ENCODE measurements at places on chromosomes 12 and 14.

- DNase-seq, result no peak
Observed at GRCh38 chr12:89238593-89238992, 113.7 kb downstream of the DUSP6 start.

DNA sequence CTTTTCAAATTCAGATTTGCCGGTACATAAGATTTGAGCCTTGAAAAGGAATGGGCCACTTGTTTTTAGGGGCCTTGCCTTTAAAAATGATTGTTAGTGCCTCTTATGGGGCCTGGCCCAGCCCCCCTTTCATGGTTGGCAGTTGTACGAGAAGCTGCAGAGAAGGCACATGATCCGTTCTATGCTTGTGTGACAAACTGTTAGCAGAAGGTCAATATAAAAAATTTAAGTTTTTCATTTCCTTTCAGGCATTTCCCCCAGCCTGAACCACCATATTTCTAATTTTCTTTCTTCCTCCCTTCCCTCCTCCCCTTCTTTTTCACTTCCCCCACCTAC lies 119.1 kb downstream of the PLXNC1 start:
- no peak for DNase-seq

DNA sequence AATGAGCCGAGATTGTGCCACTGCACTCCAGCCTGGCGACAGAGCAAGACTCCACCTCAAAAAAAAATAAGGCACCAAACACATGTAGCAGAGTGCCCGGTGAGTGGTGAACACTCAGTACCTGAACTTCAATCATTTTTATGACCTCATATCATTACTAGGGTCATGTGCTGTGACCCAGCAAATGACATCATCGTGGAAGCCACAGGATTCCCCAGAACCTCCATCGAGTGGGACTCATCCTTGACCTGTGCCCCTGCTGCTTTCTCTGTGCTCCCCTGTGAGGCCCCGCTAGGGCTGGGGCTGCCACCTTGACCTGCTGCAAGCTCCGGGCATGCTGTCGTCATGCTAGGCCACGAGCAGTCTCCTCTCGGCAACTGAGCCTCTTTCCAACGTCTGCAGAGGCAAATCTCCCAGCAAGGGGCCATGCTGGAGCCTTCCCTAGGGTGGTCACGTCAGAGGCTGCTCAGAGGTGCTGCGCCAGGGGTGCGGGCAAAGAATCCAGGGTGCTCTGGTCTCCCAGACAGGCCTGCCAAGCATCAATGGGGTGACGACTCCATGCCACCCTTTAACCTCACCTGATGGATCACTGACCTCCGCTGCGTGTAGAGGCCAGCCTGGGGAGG lies 18.5 kb downstream of the GLTP start:
- DNase-seq, result no peak

DNA sequence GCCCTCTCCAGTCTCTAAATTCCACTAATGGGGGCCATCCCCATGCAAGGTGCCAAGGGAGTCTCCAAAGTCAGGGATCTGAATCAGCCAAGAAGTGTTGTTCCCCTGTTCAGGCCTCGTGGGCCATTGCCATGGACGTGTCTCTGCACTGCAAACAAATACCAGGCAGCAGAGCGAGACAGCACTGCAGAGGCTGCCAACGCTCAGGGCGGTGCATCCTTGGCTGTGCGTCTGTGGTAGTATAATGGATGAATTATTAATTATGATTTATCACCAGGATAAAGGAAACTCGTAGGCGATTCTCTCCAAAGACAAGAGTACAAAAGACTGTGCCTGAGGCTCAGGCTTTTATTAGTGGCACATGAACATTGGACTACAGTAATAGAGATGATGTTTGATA lies 122.3 kb upstream of the NTF3 start:
- no peak for DNase-seq

DNA sequence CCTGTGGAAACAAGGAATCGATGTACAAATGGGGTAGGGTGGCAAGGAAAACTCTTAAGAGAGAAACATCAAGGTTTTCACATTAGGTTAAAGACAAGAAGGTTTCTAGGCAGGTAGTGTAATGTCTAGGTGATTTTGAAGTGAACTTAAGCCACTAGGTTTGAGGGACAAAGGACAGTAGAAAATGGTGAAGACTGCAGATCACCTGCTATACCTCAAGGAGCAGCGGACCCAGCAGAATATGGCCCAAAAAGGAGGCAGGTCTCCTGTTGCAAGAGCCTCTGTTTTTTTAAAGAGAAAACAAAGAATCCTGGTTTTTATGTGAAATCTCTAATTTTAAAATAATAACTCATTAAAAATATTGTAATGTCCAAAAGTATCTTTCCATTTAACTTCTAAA lies 178.1 kb downstream of the ACSS3 start:
- no peak for DNase-seq

DNA sequence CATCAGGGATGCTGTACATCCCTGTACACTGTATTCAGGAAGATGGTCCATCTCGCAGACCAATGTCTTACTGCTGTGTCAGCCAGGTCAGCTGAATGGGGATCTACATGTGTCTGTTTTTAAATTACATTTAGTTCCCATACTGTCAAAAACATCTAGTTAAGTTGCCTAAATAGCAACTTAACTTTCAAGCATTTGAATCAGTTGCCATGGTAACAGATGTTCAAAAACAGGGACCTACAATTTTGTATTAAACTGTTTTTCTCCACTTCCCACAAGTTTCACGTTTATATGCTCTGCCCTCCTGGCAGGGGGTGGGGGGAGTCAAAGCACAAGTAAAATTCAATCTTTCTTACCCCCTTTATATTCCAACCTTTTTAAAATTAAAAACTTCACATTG lies 38.3 kb downstream of the C12orf42 start:
- no peak for DNase-seq

GRCh38 chr12:67377541-67377940 lies 108.4 kb downstream of the CAND1 start:
- no peak for DNase-seq

GRCh38 chr14:67559639-67560038 lies 26.5 kb downstream of the PLEKHH1 start:
- no peak for DNase-seq

- DNase-seq, result no peak
Observed at GRCh38 chr12:122870163-122870842, 25.6 kb downstream of the VPS37B start.

- DNase-seq, result no peak
Observed at GRCh38 chr12:72622556-72622955, 350.4 kb downstream of the TRHDE start.

DNA sequence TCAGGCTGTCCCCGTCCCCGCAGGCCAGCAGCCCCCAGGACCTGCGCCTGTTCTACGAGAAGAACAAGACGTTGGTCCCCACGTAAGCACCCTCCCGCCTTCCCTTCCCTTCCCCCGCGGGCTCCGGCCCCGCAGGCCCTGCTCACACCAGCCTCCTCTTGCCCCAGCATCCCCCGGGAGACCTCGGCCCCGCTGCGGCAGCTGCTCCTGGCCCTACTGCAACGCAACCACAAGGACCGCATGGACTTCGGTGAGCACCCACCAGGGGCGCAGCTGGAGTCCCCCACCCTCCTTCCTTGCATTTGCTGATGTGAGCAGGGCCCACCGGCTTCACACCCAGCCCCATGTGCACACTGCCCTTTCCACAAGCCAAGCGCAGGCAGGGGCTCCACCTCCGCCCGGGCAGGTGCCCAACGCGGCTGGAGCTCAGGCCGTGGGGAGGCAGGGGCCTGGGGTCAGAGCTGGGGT lies 15.4 kb downstream of the ULK1 start:
- DNase-seq, result no peak

GRCh38 chr12:46546634-46547273 lies 174.2 kb upstream of the SLC38A2 start:
- DNase-seq, result no peak

- DNase-seq, result no peak
Observed at GRCh38 chr12:54304187-54304810, 3.5 kb upstream of the NFE2 start.

DNA sequence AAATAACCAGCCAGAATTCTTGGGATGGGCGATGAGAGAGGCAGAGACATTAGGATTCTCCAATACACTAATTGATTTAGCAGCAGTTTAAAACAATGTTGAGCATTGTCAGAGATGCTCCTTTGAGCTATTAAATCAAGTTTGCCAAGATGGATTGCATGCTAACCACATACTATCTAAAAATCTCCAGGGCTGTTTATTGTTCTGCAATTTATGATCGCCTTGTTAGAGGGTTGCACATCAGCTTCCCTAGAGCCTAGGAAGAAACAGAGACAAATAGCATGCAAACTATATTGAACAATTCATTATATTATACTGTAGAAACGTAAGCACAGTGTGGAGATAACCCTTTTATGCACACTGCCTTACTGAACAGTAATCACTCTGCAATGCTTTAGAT lies 599.9 kb downstream of the SOX5 start:
- no peak for DNase-seq

DNA sequence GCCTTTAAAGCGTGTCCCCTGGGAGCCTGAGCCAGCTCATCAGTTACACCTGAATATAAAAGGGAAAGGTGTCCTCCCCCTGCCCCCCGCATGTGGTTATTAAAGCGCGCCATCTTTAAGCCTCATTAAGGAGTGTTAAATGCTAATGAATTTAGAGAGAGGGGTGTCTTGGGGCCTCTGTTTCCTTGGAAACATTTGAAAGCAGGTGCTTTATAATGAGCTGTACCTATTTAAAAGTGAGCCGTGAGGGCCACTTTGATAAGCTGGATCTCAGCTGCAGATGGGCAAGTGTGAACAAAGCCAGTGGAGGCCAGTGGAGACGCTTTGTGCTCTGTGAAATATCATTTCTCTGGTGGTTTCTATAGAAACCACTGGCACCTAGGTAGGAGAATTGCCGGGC lies 84.0 kb downstream of the BEGAIN start:
- DNase-seq, result no peak

GRCh38 chr12:83826112-83826511 lies 1086.5 kb downstream of the SLC6A15 start:
- no peak for DNase-seq

GRCh38 chr14:49870908-49871307 lies 18.3 kb upstream of the NEMF start:
- DNase-seq, result no peak

- no peak for DNase-seq
Observed at GRCh38 chr14:31543969-31544799, 17.0 kb upstream of the NUBPL start.

GRCh38 chr12:68850390-68850789 lies 42.4 kb downstream of the MDM2 start:
- no peak for DNase-seq

- no peak for DNase-seq
Observed at GRCh38 chr14:105389534-105389933, 8.8 kb upstream of the TEX22 start.

DNA sequence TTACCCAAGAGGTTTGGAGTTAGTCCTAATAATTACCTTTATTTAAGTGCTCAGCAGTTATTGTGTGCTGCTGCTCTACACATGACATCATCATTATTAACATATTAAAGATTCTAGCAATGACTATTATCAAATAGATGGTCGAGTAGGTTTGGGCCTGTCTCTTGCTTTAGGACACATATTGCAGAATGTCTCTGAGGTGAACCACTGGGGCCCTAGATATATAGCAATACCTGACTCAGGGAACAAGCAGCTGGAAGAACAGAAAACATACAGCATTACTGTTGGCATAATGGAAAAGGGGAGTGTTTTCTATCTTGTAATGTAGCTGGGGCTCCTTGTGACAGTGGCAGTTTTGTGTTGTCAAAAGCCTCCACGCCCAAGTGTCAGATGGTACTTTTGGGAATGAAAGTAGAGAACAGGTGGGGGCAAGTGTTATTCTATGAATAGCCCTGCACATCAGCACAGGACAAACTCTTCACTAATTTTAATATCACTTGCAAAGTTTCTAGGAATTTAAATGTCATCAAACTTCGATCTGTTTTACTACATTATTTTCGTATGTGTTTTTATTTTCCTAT lies 54.6 kb downstream of the C12orf56 start:
- no peak for DNase-seq

DNA sequence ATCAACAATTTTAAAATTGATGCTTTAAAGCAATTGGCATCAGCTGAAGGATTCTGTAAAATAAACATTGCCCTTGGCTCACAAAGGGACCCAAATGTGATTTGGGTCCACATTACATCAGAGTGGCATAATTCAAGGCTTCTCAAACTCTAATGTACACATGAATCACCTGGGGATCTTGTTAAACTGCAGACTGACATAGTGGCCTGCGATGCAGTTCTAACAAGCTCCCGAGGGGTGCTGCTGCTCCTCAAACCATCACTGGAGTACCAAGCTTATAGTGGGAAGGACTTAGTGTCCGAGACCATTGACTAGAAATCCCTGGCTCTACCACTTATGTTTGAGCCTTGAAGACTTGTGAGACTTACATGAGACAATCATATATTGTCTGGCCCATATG lies 31.8 kb upstream of the DNM1L start:
- DNase-seq, result no peak

- no peak for DNase-seq
Observed at GRCh38 chr12:27905285-27906126, 67.0 kb downstream of the PTHLH start.

DNA sequence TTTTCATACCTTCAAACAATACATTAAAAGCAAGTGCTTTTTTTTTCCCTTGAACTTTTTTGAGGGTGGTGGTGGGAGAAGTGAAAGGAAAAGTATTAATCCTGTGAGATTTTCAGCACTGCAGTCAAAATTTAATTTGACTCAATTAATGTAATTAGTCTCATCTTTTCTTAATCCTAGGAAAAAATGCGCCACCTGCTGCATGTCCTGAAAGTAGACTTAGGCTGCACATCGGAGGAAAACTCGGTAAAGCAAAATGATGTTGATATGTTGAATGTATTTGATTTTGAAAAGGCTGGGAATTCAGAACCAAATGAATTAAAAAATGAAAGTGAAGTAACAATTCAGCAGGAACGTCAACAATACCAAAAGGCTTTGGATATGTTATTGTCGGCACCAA lies 52.2 kb downstream of the SPATA7 start:
- DNase-seq, result no peak

- DNase-seq, result no peak
Observed at GRCh38 chr12:123064885-123065619, 84.6 kb downstream of the ARL6IP4 start.
